ENCODE measurements at places on chromosomes 11 and 22.

DNA sequence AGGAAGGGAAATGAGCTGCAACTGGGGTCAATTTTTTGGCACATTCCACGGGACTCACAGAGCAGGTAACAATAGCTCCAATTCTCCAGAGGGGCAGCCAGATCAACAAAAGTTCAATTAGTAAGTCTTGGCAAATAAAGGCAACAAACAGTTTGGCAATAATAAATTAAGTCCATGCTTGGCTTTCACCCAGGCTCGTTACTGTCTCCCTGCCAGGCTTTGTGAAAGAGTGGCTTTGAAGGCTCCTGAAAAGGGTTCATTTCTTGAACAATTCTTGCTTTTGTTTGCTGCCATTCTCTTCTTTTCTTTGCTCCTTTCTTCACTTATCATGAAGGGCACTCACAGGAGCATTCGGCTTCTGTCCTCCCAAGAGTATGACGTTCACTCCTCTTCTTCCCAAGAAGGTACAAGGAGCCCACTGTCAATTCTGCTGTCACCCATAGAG is 123.3 kb downstream of the APIP start:
- DNase-seq: no peak

DNA sequence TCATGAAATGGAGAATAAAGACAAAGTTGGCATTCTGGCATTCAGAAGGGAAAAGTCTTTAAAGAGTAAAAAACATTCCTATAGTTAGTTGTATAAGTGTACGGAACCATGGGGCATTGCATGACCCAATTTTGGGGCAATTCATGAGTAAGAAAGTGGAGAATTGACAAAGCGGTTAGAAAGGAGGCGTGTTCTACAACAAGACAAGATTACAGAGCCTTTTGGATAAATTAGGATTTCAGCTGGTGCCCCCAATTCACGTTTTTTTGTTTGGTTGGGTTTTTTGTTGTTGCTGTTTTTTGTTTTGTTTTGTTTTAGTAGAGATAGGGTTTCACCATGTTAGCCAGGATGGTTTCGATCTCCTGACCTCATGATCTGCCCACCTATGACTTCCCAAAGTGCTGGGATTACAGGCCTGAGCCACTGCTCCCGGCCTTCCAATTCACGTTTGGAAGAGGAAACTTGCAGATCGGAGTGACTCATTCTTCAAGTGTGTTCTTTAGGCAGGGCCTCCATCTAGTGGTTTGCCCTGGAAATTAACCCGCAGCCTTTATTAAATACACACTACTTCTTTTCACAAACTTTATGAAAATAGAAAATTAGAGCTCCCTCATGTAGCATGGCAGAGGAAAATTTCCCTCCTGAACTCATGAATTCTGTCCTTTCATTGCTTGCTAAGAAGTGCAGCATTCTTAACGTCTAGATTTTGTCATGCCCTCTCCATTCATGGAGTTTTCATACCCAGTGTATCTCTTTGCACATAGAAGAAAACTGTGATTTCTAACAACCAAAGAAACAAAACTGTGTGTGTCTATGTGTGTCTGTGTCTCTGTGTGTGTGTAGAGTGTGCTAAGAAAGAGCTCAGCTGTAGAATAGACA is 118.1 kb downstream of the BBOX1 start:
- DNase-seq: peak; percentile 79

DNA sequence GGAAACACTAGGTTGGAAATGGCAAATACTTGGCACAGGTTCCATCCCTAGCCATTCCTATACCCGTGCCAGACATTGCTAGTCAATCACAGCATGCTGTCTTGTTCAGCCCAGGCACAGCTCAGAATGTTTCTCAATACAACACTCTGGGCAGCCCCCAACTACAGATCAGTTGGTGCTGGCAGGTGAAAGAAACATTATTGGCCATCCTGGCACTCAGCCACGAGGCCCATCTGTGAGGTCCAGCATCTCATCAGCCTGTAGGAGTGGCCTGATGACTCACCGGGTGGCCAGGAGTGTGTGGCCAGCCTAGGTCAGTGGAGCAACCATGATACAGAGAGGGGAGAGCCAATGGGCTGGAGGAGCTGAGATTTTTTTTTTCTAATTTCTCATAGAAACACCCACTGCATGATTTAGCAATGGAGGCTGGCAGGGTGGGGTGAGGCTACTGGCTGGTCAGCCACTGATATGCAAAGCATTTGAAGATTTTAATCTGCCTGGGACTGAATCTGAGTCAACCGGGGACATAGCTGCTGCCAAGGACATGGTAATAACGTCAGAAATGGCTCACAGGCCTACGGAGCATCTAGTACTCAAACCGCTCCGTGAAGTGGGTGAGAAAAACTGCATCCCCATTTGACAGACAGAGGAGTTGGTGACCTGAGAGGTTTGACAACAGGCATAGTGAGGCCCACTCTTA is 5.4 kb downstream of the MYO18B start:
- peak; percentile 99 for DNase-seq

- DNase-seq: no peak
Observed at GRCh38 chr11:46999217-46999616, 62.7 kb downstream of the CSTPP1 start.

- DNase-seq: peak; percentile 81
Observed at GRCh38 chr22:31646186-31647019, 15.6 kb downstream of the PISD start.

DNA sequence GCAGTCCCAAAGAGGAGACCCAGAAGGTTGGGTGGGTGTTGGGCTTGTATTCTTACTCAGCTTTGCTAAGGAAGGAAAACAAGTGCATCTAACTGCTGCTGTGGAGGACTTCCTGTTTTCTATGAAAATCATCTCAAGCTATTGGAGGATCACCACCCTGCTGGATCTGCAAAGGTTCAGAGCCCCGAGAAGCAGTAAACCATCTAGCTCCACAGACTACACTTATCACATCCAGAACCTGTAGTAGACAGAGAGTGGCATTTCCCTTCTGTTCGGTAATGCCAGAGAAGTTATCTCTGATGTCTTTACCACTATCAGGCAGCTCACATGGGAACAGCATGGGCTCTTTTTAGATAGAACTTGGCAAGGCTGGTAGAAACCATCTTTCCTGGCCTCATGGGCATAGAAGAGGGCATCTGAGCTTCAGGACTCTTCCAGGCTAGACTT is 21.7 kb downstream of the KCNJ1 start:
- DNase-seq: no peak

DNA sequence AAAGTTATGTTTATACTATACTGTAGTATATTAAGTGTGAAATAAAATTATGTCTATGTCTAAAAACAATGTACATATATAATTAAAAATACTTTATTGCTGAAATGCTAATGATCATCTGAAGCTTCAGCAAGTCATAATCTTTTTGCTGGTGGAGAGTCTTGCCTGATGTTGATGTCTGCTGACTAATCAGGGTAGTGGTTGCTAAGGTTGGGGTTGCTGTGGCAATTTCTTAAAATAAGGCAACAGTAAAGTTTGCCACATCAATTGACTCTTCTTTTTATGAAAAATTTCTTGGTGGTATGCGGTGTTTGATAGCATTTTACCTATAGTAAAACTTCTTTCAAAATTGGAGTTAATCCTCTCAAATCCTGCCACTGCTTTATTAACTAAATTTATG is 21.4 kb downstream of the INSC start:
- DNase-seq: no peak

DNA sequence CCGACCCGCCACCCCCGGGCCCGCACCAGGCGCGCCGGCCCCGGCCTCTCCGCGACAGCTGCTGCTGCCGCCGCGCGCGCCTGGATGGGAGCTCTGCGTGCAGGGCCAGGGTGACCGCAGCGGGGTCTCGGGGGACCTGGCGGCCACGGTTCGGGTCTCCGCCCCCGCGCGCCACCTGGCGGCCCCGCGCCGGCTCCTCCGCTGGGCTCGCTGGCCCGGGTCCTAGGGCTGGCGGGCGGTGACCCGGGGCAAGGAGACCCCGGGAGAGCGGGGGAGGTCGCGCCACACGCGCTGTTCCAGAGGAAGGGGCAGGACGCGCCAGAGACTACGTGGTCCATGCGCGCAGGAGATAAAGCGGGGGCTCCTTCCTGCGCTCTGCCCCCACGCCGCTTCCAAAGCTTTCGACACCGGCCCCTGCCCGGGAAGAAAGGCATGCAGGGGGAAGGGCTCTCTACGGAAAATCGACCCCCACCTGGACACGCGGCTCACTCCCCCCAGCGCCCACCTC is 562 bp downstream of the SHANK2 start:
- DNase-seq: no peak

- DNase-seq: no peak
Observed at GRCh38 chr11:128896356-128896755, 5.2 kb downstream of the KCNJ5 start.

DNA sequence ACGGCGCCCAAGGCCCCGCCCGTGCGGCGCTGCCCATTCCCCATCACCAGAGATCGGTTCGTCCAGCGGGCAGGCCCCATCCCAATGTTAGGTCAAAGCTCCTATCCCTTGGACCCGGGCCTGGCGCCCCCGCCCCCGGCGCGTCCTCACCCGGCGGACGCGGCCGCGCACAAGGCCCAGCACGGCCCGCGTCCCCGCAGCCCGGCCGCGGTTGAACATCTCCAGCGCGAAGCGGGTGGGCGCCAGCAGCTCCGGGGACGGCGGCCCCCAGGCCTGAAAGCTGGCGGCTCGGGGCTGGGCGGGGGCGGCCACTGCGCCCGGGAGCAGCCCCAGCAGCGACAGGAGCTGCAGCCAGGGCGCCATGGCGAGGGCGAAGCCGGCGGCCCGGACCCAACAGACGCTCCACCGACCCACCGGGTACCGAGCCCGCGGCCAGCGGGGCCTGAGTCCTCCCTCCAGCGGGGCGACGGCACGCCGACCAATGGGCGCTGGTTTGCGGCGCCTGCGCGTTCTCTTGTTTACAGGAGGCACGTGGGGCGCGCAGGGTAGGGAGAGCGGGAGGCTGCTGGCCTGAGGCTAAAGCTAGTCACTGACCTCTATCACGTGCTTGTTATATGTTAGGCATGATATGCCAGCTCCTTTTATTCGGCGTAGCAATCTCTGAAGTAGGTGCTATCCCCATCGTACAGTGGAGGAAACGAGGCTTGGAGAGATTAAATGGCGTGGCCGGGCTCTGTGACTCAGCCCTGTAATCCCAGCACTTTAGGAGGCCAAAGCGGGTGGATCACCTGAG is at the start of gene CTSF:
TSS of gene CTSF (minus strand) at position 483 of the 793 bp plus-strand sequence. CDS start at position 363, 120 bp downstream.
- peak; percentile 83 for DNase-seq

DNA sequence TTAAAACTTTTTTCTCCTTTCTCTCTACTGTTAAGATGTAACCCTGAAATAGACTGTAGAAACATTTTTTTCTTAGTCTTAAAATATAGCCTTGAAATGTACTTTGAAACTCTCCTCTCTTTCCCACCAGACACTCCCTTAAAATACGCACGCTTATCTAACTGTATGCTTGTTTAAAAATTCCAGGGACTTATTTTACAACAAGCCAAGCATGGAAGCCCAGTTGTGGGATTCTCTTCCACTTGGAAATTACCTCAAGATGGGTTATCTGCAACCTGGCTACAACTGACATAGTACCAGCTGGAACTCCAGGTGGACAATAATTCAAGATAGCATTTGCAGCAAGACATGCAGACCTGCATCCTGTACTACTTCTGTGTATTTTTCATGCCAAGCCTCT is 12.1 kb upstream of the CHORDC1 start:
- DNase-seq: no peak

- no peak for DNase-seq
Observed at GRCh38 chr22:26898946-26899605, 241.7 kb downstream of the MIAT start.

DNA sequence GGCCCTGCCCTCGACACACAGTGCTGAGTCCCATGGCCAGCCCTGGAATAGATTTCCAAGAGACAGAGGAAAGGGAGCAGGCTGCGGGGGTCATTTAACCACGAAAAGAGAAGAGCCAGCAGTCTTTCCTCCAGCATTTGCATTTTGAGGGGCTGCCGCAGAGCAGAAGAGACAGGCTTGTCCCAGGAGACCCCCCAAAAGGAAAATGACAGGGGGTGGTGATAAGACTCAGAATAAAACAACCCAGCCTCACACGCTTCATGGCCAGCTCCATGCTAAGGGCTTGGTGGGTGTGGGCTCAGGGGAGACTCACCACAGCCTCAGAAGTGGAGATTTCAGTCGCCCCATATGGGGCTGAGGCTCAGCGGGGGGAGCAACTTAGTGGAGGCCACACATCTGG is 16.9 kb downstream of the TRIOBP start:
- no peak for DNase-seq

DNA sequence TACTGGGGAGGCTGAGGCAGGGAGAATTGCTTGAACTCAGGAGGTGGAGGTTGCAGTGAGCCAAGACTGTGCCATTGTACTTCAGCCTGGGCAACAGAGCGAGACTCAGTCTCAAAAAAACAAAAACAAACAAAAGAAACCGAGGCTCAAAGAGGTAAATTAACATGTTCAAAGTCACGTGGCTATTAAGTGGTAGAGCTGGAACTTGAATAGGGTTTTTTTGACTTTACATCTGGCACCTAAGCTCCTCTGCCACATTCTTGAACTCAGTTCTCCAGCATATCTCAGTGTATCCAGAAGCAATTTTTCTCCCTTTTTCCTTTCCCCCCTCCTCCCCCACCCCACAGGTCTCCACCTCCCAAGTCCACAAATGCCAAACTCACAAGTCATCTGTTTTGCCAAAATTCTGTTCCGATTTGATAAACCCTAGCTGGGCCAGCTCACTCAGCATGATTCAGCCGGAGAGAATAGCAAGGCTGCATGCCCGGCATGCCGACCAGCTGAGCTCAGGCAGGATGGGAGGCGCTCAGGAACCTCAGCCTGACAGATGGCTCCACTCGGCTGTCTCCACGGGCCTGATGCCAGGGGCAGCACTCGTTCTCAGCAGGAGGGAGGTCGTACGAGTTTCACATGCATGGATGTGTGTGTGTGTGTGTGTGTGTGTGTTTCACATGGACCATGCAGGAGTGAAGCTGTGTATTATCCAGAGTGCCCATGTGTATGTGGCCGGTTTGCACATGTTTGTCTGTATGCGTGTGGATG is 63.2 kb upstream of the RRAS2 start:
- DNase-seq: peak; percentile 96

GRCh38 chr22:48566741-48567140 is 1260.9 kb downstream of the BRD1 start:
- no peak for DNase-seq

- no peak for DNase-seq
Observed at GRCh38 chr22:33882991-33883390, 37.3 kb downstream of the LARGE1 start.

GRCh38 chr11:45354976-45355705 is 69.0 kb upstream of the SYT13 start:
- DNase-seq: peak; percentile 42

- no peak for DNase-seq
Observed at GRCh38 chr11:118605116-118605867, 2.1 kb upstream of the PHLDB1 start.

DNA sequence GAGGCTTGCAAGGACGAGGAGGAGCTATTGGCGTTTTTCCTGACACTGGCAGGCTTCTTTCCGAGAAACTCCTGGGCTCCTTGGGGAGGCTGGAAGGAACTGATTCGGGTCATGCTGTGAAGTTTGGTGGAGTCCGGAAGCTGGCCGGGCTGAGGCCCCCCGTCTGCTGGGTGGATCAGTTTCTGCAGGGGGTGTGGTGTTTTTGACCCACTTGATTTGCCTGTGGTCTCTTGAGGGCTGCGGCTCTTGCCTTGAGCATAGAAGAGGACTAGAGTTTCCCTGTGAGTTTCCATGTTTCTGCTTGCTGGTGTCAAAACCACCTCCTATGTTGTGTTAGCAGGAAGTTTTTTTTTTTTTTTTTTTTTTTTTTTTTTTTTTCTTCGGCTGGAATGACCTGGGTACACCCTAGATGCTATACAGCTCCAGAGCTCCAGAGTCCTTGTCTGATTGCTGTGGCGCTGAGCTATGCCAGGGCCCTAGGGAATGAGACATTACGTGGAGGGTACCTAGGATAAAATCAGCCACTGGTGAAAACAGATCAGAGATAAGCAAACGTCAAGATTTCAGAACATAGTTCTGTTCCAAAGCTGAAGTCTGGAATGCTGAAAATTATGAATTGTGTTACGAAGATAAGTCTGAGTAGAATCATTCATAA is 728 bp downstream of the TBC1D22A start:
- DNase-seq: no peak

All from urothelium cell line (cell line).